ENCODE measurements at places on chromosomes 7 and 10.
A peak's percentile ranks its signal among the peaks of the same experiment; 100 is the strongest.

GRCh38 chr7:98165827-98166667, 45.2 kb upstream of the BHLHA15 start:
- DNase-seq: no peak

GRCh38 chr10:10792681-10793080, 225.0 kb upstream of the CELF2 start:
- DNase-seq: peak; percentile 97

DNA sequence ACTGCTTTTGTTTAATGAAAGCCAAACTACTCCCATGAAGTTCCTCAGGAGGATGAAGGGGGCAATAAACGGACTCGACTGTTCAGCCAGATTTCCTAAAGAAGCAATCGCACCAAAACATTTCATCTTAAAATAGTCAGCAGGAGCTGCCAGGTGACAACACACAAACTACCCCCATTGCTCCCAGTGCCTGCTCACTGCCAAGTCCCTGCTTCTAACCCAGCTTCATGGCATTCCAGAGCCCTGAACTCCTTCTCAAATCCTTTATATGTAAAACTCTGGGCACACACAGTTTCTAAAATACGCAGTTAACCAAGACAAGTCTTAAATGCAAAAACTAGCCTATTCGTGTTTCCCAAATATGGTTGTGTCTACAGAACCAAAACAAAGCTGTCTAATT, 110.0 kb downstream of the SORBS1 start:
- no peak for DNase-seq

DNA sequence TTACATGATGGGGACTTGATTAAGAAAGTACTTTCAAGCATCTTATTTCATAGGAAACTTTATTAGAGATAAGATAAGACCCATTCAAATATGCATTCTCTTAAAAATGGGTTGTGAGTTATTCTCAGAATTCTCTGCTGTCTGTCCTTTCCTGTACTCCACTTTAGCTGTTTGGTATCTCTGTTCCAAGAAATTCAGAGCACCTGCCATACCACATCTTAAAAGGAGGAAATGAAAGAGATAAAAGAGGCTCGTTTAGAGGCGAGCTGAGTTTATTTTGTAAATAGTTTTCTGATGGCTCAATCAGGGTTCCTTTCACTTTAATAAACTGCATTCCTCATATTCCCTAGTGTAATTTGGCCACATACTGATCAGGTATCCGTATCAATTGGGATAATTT, 87.2 kb downstream of the MDFIC start:
- DNase-seq: no peak

- DNase-seq: no peak
These were observed 56.3 kb downstream of the PDGFA start for GRCh38 chr7:463362-463781.
